Activated CD4-positive, alpha-beta T cell treated with anti-CD3 and anti-CD28 coated beads for 24 hours (primary cell): ENCODE measurements at places on chromosomes 2 and 18.

GRCh38 chr2:210252699-210253606, 27.7 kb upstream of the ACADL start:
- DNase-seq = no peak

GRCh38 chr18:37483984-37484819, 81.4 kb downstream of the CELF4 start:
- DNase-seq = no peak

DNA sequence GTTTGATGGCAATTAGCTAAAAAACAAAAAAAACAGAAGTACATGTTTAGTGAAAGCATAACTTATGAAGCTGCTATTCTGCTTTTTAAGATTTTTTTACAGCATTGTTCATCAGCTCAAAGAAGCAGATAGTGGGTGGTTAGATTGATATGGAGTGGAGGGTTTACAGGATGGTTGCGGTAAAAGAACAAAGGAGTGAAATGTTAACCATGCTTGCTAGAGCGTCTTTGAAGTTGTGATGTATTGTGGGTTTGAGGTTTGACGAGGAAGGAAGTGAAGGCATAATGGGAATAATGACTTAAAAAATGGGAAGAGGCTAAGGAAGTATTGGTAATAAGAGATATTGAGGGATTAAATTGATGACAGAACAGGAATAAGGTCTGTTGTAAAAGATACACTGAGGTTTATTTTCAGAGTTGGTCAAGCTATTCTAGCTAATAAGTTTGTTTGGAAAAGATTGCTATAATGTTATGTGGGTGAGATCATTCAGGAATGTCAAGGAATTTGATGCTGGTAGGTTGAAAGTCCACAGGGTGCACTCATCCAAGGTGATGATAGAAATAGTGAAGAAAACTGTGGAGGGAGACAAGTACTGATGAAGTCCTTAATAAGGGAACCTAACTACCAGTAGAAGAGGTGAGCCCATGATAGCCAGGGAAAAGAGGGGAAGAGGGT, 14.6 kb downstream of the SPOPL start:
- DNase-seq = no peak

- no peak for DNase-seq
Observed at GRCh38 chr18:14997357-14997756, 249.4 kb downstream of the ANKRD30B start.

- DNase-seq = no peak
Observed at GRCh38 chr2:70895998-70896764, 39.5 kb upstream of the ATP6V1B1 start.

DNA sequence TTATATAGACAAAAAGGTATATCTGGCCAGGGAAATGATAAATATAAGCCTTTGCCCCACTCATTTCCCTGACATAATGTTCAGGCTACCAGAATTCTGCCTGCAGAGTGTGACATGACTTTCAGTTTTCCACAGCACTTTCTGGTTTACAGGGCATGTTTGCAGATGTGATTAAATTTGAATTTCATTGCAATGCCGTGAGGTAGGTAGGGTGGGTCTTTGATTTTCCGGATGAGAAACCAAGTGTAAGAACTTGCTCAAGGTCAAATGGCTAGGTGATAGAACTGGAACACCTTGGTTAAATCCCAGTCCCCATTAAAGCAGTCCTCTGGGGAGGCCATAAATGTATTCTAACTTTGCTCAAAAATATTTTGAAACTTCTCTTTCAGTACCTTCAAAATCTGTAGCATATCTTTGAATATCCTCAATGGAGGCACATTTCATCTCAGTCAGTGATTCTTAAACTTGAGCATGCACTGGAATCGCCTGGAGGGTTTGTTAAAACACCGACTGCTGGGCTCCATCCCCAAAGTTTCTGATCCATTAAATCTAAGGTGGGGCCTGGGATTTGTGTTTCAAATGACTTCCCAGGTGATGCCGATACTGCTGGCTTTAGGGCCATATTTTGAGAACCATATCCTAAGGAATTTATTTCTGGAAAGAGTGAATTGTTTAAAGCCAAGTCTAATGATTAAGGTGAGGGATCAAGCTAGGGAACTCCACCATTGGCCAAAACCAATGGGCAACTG, 35.0 kb downstream of the MRPL33 start:
- no peak for DNase-seq

DNA sequence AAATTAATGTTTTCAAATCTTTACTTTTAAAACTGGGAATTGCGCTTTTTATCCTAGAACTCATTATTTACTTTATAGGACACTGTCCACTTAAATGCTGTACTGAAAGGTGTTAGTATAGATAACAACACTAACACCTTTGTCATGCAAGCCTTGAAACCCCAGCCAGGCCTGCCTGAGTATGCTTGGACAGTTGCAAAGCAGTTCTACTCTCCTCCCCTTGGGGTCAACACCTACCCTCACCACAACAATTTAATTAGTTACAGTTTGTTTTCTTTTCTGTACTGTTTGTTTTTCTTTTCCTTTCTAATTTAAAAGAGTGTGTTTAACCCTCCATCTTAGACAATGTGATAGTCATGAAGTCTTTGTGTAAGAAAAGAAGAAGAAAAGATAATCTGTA, 18.9 kb upstream of the FAM98A start:
- DNase-seq = no peak

DNA sequence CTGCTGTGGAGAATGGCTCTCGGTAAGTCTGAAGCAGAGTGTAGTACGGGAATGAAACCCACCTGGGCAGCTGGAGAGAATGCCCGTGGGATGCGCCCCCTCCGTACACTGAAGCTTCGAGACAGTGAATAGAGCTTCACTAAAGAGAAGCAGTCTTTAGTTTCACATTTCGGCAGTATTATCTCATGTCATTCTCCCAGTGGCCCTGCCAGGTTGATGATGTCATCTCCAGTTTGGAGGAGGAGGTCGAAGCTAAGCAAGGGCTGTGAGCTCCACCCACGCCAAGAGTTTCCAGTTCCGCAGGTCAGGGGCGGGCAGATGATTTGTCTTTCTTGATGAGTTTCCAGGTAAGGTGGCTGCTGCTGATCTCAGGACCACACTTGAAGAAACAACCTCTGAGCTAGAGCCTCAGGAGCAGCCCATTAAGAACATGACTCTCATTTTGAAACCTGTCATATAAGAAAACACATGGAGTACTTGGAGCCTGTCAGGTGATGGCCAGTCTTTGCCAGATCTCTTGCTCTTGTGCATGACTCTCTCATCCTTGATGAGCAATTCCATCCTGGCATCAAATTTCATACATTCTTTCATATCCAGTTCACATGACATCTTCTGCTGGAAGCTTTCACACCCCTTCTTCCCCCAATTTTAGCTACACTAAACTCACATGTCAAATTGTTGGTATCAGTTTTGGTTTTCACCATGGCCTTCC, 475.0 kb downstream of the RNF144A start:
- no peak for DNase-seq

DNA sequence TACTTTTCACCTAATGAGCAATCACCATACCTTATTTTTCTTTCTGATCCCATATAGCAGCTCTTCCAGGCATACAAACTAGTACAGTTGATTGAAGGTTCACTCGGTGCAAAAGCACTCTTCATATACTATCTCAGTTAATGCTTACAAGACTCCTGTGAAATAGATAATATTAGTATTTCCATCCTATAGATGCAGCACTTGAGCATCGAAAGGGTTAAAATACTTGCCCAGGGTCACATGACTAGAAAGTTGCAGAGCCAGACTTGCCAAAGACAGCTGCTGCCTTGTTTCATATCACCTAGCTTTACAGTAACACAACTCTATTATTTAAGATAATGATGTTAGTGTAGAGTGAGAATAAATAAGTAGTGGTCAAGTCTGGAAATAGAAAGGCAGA, 466.0 kb upstream of the TNP1 start:
- no peak for DNase-seq

- DNase-seq = no peak
Observed at GRCh38 chr2:166112193-166112605, 15.6 kb downstream of the SCN1A start.

DNA sequence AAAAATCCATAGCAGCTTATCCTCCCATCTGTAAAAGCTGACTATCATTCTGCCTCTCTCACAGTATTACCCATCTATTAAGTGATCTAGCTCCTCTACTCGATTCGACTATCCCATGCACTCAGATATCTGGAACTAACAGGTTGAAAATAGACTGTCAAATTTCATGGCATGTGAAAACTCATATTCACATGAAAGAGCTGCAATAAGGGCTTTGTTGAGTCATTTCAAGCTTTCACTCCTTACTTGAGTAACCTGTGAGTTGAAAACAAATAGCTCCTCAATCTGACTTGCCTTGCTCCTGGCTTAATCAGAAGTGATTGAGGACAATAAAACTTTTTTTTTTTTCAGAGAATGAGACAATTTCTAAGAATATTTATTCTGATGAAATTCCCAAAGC, 192.4 kb upstream of the ERBB4 start:
- no peak for DNase-seq

DNA sequence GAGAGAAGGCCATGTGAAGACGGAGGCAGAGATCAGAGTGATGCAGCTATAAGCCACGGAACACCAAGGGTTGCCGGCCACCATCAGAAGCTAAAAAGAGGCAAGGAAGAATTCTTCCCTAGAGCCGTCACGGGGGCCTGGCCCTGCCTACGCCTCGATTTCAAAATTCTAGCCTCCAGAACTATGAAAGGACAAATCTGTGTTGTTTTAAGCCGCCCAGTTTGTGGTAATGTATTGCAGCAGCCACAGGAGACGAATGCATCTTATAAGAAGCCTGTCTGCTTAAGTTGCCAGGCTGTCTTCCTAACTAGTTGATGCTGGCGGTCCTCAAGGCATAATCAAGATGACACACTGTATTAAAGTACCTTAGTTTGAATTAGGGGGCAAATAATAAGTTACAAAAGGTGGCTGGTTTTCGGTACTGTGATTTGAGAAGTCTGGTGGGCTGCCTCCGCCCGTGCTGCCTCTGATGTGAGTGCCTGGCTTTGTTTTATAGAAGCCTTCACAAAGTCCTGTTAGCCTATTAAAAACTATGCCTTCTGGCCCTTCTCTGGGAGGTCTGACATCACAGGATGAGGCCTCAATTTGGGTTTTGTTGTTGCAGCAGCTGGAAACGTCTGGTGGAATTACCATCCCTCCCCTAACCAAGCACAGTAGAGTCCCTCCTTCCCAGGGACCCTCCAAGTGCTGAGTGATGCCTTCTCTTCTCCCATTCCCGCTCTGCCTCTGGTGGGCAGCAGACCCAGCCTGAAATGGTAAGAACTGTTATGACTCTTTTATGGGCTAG, 53.6 kb downstream of the SRD5A2 start:
- DNase-seq = no peak

DNA sequence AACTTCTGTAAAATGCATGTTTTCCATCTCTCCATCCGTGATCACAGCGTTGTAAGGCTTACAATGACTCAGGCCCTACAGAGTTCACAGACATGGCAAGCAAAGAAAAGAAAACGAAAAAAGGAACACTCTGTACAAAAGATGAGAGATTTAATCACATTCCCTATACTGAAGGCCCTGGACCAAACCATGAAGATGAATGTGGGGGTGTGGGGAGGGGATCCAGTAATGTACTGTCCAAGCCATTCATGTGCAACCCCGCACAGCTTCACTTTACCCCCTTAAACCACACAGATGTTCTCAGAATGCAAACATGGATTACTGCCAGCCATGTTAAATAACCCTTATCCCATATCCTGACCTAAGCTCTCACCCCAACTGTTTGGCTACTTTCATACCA, 391.1 kb downstream of the NCKAP5 start:
- DNase-seq = no peak

DNA sequence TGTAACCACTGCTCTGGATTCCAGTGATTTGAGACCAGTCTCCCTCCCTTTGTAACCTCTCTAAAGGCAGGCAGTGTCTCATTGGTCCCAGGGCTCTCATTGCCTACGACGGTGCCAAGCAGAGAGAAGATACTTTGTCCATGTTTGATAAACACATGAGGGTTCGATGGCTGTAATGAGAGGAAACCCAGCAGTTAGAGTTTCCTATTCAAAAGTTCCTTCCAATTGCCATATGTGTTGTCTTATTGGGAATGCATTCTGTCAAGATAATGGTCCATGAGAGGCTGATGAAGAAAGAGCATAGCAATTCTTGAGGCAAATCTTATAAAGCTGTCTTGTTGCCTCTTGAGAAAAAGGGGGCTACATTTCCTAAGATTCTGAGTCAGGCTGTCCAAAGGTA, 292.5 kb downstream of the LRRTM1 start:
- DNase-seq = no peak

DNA sequence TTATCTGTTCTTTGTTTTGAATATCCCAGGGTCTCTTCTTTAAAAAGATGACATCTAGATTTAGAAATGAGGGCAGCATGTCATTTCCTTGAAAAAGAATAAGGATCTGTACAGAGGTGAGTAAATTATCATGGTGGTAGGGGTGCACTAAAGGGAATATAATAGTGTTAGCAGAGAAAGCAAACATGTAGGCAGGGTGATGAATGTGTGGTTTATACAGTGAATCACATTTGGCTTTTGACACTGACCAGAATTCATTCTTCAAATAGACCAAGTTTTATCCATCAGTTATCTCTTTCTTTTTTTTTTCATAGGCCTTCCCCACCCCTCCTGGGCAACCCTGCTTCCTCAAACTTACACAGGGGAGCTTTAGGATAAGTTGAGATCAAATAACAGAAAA, 184.5 kb upstream of the LRP1B start:
- DNase-seq = no peak

DNA sequence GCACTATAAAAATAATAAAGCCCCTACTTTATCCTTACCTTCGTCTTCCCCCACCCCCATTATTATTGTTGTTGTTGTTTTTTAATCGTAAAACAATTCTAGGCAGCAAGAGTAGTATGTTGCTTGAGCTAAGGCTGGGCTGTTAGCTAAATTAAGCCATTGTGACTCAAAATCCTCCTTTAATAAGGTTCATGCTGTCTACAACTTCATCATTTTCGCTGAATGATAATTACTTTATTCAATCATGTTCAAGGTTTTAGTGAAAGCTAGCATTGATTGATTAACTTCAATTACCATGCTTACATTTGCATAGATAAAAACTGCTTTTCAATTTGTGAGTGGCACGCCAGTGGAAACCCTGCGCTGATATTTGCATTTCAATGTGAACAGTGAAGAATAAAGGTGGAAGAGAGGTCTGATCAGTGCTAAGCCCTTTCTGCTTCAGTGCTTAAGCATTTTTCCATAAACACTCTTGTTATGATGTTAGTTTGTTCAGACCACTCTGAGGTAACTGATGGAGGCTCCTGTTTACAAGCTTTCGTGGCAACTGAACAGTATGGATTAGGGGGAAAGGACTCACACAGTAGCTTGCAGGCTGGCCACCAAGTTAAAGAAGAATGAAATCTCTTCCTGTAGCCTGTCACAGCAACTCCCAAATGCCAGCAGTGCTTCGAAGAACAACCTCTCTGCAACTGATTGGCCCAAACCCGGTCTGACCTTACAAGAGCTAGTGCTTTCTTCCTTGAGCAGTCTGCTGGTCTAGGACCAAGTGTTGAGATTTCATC, 156.8 kb downstream of the GPD2 start:
- no peak for DNase-seq

DNA sequence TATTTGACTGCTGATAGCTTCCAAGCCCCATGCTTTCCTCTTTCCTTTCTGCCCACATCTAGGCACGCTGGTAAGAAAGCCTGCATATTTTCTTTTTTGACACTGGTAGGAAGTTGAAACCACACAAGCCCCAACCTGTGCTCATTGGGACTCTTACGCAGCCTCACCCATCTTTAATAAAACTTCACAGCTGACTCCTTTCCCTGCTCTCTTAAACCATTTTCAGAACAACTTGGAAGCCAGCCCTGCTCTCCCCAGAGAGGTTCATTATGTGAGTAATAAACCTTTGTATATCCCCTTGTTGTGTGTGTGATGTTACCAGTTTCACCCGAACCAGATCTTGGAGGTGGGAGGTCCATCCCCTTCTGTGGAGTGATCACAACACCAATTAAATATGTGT, 268.4 kb downstream of the GPD2 start:
- DNase-seq = no peak
